Renal cortex interstitium (tissue), 15 donors: ENCODE measurements at places on chromosomes 5 and 9. TPM values are rescaled to one million over a fixed set of nuclear protein-coding genes. Genes with fewer than 3 reads are reported as not detected.

CAMK2A gene
- 3.8 TPM for polyA plus RNA-seq

- no peak for DNase-seq
These were observed 7.7 kb downstream of the CA9 start for GRCh38 chr9:35681341-35682002.

DNA sequence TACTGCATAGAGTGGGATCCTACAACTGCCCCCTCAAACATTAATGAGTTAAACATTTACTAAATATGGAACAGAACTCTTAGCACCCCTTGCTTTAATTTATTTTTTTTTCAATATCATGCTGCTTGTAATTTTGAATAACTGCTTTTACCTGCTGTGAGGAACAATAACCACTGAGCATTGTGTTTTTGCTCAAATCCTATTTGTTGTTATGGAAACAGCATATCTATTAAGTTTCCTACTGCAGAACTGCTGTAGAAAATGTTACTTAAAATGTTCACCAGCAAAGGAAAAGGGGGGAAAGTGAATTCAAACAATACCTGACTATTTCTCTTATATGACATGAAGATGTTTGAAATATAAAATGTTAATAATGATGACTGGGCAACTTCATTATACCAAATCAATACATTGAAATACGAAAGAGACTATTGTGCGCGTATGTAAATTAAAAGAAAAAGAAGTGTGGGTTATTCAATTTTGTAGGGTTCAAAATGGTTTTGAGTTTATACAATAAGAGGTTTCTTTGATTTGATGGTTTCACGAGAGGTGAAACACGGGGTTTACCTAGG lies 1043.8 kb upstream of the NUDT12 start:
- DNase-seq, result no peak

GRCh38 chr5:119036101-119036762 lies 34.7 kb upstream of the DMXL1 start:
- no peak for DNase-seq
